ENCODE measurements at places on chromosomes 2 and 18.

GRCh38 chr18:28073658-28074057 is 103.3 kb downstream of the CDH2 start:
- no peak for DNase-seq

GRCh38 chr2:85953476-85953875 is 64.7 kb upstream of the ST3GAL5 start:
- no peak for DNase-seq

GRCh38 chr2:25222477-25223121 is 54.2 kb upstream of the POMC start:
- DNase-seq: no peak

GRCh38 chr2:127423880-127424279 is 5.7 kb downstream of the PROC start:
- no peak for DNase-seq

Data from cortex of kidney (tissue), 1 donor.